Right renal pelvis (tissue), 4 donors: ENCODE measurements at places on chromosomes 16 and 17. TPM values are rescaled to one million over a fixed set of nuclear protein-coding genes. Genes with fewer than 3 reads are reported as not detected.

- DNase-seq = no peak
Measured at GRCh38 chr17:5225668-5226457, 8.8 kb downstream of the SCIMP start.

Gene TM4SF5
- 1.4 TPM for polyA plus RNA-seq

DNA sequence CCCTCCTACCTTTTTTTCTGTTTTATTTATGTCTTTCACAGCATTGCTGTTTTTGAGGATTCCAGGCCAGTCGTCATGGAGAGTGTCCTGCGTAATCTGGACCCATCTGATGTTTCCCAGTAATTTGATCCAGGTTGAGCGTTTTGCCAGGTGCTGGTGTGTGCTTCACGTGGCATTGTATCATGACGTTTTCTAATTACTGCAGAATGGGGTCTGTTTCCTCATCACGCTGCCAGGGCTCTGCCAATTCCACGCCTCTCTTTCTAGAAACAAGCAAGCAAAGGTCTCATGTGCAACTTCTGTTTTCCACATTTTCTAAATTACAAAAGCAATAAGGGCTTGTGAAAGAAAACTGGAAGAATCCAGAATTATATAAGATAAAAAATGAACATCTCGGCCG, 28.3 kb upstream of the BHLHA9 start:
- DNase-seq = no peak

Gene PROCA1
- 6.3 TPM for polyA plus RNA-seq

DNA sequence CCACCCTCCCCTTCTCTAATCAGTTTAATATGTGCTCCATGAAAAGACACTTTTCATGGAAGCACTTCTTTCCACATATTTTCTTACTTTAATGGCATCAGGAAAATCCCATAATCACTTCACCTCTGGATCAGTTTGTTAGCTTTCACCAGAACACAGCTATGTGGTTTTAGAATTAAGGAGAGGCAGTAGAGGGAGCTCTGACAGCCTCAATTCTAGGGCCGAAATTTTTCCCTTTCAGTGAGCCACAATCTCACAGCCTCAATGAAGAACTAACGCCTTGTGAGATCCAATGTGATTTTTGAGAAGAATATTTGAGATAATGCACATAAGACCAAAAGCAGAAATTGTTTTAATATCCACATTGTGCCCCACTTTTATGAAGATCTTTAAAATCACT, 1494.0 kb upstream of the CDH8 start:
- no peak for DNase-seq
